Brain microvascular endothelial cell (primary cell): ENCODE measurements at places on chromosomes 12 and 14.

- DNase-seq: no peak
Measured at GRCh38 chr12:10072131-10072530, 26.7 kb downstream of the CLEC1A start.

- peak; percentile 46 for DNase-seq
Measured at GRCh38 chr14:57692671-57693070, 173.2 kb downstream of the SLC35F4 start.

DNA sequence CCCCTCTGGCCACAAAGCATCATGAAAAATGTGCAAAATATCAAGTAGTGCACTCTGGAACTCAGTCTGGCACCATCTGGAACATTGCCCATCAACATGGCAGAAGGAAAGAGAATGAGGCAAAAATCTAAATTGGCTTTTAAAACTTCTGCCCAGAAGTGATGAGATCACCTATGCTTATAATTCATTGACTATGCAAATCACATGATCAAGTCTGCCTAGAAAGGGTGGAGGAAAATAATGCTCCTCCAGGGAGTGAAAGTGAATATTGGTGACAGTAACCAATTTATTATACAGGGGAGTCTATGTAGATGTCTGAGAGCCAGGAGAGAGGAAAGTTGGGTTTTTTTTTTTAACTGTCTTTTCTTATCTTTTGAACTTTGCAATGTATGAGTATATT, 73.3 kb upstream of the HIF1A start:
- DNase-seq: no peak

GRCh38 chr12:79830440-79830839, 104.5 kb downstream of the PPP1R12A start:
- no peak for DNase-seq

GRCh38 chr14:102746634-102747438, 30.4 kb upstream of the TRAF3 start:
- no peak for DNase-seq

DNA sequence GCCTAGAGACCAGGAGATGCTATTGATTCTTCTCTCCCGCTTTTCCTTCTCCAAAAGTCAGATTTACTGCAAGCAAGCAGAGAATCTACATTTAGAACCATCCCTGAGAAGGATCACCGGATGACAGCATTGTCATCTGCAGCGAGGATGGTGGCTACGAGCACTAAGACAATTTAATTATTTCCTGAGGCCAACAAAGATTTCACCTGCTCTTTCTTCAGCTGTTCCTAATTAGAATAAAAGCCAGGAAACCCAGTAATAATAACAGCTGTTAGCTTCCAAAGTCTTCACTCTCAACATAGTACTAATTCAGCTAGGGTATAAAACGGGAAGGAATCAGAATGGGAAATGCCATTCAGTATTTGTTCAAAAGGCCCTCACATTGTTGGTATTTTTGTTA, 53.3 kb downstream of the TMTC1 start:
- no peak for DNase-seq

DNA sequence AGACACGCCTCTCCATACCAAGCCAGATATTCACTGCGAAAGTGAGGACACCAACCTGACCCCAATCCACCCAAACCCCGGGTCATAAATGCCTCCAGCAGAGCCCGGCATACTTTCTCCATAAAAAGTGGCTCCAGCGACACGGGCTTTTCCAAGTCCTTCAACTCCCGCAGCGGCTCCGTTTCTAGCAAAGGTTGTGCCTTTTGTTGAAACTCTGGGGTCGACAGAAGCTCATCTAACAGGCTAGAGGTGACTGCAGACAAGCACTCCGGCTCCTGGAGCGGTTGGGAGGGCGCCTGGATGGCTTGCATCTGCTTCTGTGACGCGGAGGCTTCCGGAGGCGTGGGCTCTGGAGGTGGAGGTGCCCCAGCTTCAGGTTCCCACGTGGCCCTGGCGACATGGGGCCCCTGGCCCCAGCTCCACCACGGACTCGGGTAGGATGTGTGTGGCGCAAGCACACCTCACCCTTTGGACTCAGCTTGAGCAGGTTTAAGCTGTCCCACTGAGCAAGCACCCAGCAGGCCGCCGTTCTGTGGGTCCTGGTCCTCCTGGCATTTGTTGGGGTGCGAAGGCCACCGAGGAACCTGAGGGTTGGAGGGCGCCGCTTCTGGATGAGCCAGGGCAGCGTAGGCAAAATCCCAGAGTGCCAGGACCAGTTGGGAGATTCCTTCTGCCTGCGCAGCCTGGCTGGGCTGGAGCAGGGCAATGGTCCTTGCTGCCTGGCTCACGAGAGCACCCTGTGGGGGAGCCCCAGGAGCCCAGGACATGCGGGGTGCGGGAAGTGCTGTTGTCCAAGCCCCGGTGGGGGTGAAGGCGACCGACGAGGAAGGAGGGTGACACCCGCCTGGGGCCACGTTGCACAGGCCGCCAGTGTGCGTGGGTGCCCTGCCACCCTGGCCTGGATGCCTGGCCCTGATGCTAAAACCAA, 186.3 kb downstream of the ALG10 start:
- DNase-seq: no peak

GRCh38 chr12:97758194-97758501, 295.5 kb downstream of the RMST start:
- DNase-seq: no peak

- DNase-seq: no peak
Measured at GRCh38 chr12:72832024-72832423, 559.9 kb downstream of the TRHDE start.

DNA sequence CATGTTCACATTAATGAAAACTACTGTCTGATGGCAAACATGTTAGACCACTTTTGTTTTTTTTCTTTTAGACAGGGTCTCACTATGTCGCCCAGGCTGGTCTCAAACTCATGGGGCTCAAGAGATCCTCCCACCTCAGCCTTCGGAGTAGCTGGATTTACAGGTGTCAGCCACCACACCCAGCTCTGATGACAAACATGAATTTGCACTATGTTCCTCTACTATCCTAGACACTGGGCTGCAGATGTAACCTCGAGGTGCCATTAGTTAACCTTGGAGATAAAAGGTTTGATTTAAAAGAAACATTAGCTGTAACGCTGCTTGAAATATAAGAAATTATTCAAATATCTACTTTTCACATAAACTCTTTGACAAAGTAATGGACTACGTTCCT, 8.1 kb downstream of the VPS37B start:
- no peak for DNase-seq

DNA sequence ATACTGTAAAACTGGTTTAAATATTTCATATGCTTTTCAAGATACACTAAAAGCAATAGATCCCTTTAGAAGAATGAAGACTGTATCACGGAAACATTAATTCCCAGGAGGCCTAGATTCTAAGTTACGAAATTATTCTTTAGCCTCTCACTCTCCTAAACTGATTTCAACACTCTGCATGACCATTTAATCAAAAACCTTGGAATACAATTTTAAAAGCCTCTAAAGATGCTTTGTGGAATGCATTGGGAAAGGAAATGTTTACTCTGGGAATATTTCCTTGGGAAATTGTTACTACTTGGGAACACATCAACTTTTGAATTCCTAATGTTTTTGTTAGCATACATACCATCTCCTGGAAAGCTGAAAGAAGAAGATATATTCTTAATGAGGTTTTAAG, 255.7 kb upstream of the FAR2 start:
- DNase-seq: no peak

DNA sequence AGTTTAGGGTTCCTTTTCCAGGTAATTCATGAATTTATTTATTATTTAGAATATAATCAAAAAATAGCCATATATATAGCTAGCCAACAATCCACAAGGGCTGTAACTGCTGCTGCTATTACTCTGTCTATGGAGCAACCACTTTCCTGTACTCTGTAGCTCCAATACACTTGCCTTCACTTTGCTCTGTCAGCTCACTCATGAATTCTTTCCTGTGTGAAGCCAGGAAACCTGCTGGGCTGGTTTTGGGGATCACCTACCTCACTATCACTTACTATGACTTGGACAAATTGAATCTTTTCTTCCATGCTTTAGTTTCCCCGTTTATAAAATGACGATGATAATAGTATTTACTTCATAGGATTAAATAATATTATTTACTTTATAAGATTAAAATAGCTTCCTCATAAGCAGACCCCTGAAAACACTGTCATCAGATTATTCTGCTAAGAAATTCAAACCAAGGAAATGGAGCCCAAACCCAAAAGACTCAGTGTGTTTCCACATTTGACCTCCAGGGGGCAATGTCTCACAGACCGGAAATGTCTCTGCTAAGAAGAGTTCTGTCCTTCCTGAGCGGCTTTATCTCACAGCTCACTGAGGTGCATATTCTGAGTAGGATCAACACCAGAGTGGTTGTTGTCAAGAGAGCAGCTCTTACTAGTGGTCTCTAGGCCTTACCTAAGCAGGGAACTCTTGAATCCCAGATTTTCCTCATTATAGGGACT, 457.1 kb downstream of the DAD1 start:
- DNase-seq: peak; percentile 3

DNA sequence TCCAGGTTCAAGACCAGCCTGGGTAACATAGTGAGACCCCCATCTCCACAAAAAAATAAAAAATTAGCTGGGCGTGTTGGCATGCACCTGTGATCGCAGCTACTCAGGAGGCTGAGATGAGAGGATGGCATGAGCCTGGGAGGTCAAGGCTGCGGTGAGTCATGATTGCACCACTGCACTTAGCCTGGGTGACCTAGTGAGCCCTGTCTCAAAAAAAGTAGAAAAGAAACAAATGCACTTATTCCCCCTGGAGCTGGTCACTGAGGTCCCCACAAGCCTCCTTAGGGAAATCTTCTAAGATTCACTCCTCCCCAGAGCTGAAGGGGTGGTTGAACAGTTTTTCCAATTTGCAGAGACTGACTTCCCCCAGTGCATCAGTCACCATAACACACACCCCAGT, 1.6 kb downstream of the CD9 start:
- no peak for DNase-seq

GRCh38 chr12:55727643-55728185, 1.1 kb downstream of the CD63 start:
- DNase-seq: no peak

DNA sequence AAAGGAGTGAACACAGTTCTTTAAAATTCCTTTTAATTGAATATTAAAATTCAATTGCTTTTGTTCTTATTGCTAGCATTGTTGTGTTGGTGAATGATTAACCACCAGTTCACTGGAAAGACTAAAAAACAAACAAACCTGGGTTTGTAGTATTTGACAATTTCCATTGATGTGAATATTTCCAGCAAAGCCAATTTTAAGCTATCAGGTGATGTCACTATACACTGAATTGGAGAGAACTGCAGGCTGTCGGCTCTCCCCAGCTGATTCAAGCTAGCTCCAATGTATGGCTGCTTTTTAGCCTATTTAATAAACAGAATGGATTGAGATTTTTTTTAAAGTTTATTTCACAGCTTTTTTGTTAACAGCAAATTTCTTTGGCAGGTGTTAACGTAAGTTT, 1753.6 kb upstream of the SEL1L start:
- no peak for DNase-seq

GRCh38 chr14:59850458-59850857, 20.1 kb downstream of the RTN1 start:
- no peak for DNase-seq

GRCh38 chr12:123071099-123071800, 79.6 kb downstream of the PITPNM2 start:
- no peak for DNase-seq

DNA sequence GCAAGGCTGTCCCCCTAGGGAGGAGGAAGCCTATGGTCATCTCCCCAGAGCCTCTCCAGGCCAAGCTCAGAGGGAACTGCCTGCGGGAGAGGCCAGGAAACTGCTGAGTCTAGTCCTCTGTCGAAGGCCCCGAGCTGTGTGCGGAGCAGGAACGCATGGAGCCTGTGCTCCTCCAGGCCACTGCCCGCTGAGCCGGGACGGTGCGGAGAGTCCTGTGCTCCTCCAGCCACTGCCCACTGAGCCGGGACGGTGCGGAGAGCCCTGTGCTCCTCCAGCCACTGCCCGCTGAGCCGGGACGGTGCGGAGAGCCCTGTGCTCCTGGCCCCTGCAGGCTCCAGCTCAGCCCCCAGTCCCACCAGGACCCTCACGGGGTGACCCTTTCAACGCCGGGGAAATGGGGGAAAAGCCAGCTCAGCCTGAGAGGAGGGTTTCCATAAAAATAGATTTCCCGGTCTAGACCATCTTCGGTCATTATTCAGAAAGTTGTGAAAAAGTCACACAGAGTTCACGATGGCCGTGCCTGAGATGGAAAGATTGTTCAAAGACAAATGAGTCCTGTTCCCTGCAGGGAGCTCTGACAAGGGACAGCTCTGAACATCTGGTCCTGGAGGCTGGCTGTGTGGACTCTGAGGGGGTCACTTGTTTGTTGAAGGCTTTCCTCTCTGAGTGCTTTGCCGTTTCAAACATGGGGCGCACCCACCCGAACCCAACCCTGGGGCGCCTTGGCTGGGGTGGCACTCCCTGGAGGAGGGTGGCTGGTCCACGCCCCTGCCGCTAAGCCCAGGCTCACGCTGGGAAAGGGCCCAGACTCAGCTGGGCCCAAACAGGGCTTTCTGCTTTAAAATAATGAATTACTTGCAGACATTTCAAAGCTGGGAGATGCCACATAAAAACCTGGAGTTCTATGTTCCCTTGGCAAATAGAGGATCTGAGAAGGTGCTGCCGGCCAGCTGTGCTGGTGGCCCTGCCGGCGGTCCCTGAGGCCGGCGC, 85.5 kb downstream of the ADGRD1 start:
- no peak for DNase-seq

DNA sequence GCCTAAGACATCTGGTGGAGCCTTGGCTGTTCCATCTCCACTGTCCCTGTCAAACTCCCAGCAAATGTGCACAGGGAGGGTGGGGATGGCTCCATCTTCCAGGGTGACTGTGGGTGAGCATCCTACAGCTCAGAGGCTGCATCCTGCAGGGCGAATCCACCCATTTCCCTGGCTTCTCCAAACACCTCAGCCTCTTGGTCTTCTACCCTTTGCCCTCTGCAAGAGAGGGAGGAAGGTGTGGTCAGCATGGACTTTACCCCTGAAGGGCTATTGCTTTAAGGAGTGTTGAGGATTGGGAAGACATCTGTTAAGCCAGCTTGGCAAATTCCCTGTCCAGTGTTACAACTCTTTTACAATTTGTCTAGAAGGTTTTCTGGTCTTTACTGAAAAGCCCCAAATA, 23.1 kb upstream of the DGLUCY start:
- DNase-seq: no peak

DNA sequence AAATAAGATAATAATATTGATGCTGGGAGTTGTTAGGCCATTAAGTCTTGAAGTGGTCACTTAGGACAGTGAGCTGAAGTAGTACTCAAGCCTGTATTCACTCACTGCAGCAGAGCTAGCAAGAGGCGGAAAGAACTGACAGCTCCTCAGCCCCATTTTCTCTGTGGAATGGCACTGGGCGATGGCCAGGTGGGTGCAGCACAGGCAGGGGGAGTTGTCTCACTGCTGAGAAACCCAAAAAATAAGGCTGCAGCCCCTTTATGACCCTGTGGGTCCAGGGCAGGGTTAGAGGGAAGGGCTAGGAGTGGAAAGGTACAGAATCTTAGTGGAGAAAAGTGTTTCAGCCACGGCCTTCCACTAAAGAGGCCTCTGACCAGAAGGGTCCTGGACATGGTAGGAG, 35.5 kb downstream of the PDZRN4 start:
- DNase-seq: no peak

- peak; percentile 66 for DNase-seq
Measured at GRCh38 chr12:55736780-55737580, 5.9 kb upstream of the GDF11 start.

- DNase-seq: no peak
Measured at GRCh38 chr12:124347335-124347734, 52.4 kb downstream of the RFLNA start.
